Stimulated activated CD8-positive, alpha-beta memory T cell treated with anti-CD3 and anti-CD28 coated beads, Interleukin-4, amount 100 ng/mL, for 48 hours (primary cell): ENCODE measurements at places on chromosomes 13 and 19.

GRCh38 chr19:20660473-20661140 lies 764 bp downstream of the ZNF626 start:
- no peak for DNase-seq

DNA sequence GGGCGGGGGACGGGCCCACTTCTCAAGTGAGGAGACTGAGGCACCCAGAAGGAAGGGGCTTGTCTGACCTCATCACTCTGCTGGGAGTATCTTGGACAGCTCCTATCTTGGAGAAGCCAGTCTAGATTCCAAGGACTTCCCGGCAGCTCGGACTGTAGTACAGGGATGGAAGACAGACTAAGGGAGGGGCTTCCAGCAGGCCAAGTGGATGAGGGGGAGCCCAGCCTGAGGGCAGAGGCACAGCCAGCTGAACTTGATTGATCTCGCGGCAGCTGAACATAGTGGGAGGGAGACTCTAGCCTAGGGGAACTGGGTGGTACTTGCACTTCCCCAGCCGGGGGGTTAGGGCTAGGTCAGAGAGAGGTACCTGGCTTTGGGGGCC lies 711 bp downstream of the CILP2 start:
- DNase-seq, result no peak

DNA sequence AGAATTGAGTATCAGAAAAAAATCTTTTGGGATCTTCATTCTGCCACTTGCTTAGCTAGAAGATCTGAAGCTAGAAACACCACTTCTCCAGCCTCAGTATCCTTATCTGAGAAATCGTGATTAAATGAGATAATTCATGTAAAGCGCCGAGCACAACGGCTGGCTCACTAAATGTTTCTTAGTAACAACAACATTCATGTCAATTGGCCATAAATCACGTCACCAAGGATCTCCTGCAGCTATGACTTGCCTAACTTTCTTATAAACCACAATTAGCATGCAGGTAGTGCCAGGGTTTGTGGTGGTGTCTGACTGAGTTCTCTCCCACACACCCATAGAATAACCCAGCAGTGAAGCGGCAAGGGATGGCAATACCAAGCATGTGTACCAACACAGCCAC lies 501.3 kb downstream of the EFNB2 start:
- no peak for DNase-seq

GRCh38 chr13:109665240-109665639 lies 121.1 kb downstream of the IRS2 start:
- no peak for DNase-seq

DNA sequence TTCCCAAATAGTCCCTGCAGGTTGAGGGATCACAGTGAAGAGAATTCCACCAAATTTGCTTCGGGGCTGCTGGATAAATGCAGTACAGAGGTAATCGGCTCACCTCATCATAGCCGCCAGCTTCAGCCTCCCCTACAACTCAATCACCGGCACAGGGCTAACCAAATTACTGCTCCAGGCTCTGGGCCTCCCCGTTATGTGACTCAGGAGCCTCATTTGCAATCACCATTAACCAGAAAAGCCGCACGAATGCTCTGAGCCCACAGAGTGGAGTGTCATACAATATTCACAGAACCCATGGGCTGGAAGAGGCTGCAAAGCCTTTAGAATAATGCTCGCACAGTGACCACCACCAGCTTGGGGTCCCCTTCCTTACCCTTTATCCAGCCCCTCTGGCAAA lies 4.9 kb downstream of the SIAH3 start:
- no peak for DNase-seq

DNA sequence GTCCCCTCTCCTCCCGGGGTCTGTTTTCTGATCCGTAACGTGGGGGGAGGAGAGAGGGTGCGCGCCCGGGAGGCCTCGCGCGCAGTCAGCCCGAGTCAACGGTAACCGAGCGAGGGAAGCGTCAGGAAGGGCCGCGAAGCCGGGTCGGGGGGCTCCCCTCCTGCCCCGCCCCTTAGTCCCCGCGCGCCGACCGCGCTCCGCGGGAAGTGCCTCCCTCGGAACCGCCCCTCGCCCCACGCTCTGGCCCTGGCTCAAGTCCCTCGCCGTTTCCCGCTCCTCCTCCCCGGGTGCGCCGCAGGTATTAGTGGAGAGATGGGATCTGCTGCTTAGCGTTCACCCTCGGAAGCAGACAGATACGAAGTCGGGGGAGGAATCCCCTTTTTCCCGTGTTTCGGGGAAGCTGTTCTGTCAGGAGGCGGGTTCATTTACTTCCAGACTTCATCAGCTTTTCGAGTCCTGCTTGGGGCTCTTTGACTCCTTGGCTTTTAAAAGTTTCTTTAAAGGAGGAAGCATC lies 770 bp downstream of the HNRNPM start:
- DNase-seq, result peak; percentile 70

DNA sequence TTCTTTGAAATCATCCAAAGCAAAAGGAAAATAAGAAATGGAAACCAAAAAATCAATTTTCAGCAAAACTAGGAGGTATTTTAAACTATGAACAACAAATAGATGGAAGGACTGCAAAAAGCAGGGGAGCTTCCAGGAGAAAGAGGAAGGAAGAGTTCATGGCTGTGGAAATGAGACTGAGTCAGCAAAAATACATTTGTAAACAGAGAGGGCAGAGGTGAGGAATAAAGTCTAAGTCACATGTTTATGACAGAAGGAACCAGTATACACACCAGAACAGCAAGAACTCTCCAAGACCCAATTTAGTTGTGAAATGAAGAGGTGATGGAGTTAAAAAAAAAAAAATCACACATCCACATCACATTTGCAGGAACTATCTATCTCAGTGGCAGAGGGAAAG lies 69.6 kb downstream of the RNASEH2B start:
- DNase-seq, result no peak

- DNase-seq, result no peak
Measured at GRCh38 chr19:27652796-27653195, 1560.2 kb downstream of the UQCRFS1 start.

GRCh38 chr13:22062478-22063205 lies 391.8 kb downstream of the FGF9 start:
- no peak for DNase-seq
